Osteocyte (in vitro differentiated cells): ENCODE measurements at places on chromosomes 5 and 9. TPM values are rescaled to one million over a fixed set of nuclear protein-coding genes. Genes with fewer than 3 reads are reported as not detected.

DNA sequence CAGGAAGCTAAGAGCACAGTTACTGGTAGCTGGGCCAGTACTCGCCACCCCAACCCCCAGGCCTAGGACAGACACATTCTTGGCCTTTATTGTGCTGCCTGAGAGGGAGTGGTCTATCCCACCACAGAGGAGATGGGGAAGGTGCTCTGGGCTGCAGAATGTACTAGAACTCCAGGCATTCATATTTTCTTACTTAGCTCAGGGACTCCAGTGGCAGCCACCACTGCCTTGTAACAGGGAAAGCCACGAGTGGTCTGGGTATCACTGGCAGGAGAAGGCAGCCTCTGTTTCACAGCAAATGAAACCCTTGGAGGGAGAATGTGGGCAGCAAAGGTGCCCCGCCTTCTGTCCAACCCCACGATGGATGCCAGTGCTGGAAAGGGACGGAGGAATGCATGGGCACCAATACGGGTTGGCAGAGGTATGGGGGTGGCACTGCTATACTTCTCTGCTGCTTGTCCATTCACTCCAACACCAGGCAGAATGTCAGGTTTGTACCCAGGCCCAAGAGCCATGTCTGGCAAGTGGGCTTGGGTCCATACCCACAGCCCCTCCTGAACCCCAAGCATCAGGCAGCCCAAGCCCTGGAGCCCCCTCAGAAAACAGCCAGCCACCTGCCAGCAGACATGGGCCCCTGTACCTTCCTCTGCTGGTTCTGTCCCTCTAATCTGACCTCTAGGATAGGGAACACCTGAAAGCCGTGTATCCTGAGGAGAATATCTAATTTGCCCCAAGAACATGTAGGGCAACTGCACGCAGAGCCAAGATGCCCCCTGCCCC lies 4.6 kb downstream of the SEPTIN8 start:
- no peak for DNase-seq

- DNase-seq: no peak
These were observed 205.6 kb upstream of the MPDZ start for GRCh38 chr9:13485068-13485596.

- no peak for DNase-seq
These were observed 202.4 kb downstream of the FANCC start for GRCh38 chr9:95115104-95115503.

The FOXD1 gene
- 64.1 and 73.4 TPM in 2 replicates for total RNA-seq

GRCh38 chr5:51391175-51391574 lies 7.9 kb downstream of the ISL1 start:
- no peak for DNase-seq

DNA sequence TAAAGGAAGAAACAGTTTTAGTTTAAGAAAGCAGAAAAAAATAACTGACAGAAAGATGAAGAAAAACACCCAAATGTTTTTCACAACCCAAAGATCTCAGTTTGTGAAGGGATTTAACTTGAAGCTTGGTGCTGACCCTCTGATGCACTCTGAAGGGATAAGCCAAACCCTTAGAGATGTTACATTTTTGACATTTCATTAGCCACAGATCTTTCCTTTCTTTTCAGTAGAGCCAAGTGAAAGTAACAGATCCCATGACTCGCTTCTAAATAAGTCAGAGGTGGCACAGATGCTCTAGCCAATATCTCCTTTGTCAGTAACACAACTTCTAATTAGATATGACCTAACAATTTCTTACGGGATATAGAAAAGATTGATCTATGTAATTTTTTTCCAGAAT lies 394.5 kb upstream of the EDIL3 start:
- DNase-seq: no peak

DNA sequence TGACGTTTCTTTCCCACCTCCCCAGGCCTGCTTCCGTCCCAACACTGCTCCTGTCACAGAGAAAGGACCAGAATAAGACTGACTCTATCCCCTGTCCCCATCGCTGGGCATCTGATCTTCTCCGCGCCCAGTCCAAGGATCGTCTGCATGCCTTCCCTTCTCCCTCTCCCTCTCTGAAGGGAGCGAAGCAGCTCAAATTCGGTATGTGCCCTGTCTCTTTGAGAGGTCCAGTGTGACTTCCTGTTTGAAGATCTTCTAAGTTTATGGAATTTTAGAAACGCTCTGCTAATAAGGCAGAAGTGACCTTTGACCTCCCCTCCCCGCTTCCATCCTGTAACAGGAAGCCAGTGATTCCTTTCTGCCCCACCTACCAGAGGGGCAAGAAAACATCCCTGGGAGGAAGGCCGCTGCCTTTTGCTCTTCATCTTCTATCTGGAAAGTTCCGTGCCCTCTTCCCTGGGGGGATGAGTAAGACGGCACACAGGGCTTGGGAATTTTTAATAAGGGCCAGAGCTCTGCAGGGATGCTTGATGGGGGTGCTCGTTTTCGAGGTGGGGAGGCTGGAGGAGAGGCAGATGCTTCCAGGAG lies 40.7 kb upstream of the RNU6ATAC start:
- no peak for DNase-seq

GRCh38 chr9:131149688-131150053 lies 24.3 kb downstream of the NUP214 start:
- no peak for DNase-seq

The PTPA gene
- 140 and 150 TPM in 2 replicates for total RNA-seq

DNA sequence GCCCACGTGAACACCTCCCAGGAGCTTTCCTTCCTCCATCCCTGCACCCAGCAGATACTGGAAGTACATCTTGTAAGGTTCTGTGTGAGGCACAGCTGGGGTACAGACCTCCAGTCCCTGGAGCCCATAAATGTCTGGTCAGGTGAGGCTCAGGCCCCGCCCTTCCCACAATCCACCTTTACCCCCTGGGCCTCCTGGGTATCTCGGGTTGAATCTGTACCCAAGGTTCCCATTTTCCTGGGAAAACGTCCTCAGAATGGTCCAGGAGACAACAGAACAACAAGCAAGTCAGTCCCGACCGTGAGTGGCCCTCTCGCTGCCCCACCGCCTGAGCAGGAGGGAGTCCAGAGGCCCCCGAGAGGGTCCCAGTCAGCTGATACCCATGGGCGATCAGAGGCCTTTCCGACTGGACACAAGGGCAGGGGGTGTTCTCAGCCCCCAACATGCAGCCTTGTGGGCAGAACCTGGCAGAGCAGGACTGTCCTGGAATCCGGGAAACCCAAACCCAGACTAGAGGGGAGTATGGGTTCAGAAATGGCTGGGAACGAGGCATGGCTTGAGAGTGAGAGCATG lies 4.3 kb downstream of the SPATA31E1 start:
- DNase-seq: no peak

DNA sequence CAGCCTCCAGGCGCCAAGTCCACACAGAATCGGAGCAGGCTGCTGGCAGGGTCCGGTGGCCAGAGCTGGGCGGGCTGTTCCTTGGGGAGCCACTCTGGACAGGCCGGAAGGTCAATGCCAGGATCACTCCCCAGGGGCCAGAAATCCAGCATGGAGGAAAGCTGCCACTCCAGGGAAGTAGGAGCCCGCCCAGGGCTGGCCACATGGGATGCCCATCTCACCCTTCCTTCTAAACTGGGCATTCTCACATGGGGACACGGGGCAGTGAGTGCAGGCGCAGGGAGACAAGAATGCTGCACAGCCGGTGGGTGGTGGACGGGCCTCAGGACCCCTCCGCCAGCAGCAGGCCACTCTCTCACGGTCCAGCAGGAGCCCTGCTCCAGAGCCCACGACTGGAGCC lies 58.2 kb downstream of the ADAMTS2 start:
- DNase-seq: no peak

DNA sequence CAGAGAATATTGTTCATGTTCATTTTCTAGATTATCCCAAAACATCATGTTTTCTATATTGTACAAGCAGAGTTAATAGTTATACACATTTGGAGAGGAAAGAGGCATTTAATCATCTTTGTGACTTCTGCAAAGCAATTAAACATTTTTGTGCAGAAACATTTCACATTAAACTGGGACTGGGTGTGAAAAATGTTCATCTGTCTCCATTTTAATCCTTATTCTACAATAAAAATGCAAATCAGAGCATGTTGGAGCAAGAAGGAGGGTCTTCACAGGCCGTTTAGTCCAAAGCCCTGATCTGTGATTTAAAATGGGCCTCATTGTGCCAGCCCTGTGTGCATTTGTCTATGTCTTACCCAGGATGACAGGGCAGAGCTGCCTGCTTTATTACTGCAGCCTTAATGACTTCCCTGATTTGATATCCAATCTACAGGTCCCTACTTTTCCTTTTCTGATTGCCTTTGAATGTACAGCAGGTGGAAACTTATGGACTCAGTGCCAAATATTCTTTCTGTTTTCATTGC lies 183.5 kb downstream of the CAVIN4 start:
- DNase-seq: no peak

The S100Z gene
- total RNA-seq: not detected in 2 replicates

- DNase-seq: no peak
These were observed 1.2 kb upstream of the AJM1 start for GRCh38 chr9:136840877-136841645.

DNA sequence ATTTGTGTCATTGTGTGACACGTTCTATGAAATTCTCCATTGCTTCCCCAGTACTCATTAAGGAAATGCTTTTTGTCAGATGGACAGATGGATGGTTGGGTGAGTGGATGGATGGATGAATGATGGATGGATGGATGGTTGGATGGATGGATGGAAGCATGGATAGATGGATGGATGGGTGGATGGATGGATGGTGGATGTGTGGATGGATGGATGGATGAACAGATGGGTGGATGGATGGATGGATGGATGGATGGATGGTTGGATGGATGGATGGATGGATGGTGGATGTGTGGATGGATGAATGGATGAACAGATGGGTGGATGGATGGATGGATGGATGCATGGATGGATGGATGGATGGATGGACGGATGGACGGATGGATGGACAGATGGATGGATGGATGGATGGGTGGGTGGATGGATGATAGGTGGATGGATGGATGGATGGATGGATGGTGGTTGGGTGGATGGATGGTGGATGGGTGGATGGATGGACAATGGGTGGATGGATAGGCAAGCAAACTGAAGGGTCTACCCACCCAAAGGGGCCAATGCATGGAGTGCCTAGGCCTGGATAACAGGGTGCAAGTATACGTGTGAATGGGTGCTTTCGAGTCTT lies 24.0 kb upstream of the GTF3C5 start:
- DNase-seq: no peak

GRCh38 chr9:99835581-99835980 lies 13.9 kb downstream of the NR4A3 start:
- no peak for DNase-seq

DNA sequence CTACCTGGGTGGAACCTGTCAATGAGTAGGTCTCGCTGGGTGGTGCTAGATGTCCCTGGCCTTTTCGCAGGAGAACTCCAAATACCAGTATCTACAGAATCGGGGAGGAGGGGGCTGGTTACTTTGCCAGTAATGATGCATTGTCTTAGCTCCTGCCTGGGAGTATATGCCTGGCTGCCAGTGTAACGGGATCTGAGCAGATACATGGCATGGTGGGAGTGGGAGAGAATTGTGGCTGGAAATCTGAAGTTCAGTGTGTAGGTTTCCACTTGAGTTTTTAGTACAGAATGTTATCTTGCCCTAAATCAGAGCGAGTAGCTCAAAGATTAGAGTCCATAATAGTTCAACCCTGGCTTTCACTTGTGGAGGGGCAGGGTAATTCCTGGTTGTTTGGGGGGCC lies 38.0 kb upstream of the FANCC start:
- DNase-seq: peak; percentile 42

The AGXT2 gene
- total RNA-seq: not detected in 2 replicates

DNA sequence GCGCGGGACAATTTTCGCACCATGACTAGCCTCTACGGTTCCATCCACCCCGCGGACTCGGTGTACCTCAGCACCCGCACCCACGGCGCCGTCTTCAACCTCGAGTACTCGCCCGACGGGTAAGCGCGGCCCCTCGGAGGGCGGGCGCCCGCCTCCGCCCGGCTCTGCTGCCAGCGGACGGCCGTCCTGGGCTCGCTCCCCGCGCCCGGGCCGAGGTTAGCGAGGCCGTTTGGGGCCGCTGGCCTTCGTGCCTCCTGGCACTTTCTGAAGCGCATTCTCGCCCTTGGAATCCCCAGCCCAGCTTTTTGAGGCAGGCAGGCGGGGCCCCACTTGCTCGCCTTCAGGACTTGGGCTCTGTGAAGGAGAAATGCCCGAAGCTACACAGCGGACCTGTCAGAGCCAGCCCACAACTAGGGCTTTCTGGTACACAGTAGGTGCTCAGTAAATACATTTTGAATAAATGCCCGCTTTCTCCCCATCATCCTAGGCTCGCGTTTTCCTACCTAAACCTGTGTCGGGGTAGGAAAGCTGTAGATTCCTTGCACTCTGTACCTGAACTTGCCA lies 772 bp downstream of the DCAF10 start:
- DNase-seq: no peak

DNA sequence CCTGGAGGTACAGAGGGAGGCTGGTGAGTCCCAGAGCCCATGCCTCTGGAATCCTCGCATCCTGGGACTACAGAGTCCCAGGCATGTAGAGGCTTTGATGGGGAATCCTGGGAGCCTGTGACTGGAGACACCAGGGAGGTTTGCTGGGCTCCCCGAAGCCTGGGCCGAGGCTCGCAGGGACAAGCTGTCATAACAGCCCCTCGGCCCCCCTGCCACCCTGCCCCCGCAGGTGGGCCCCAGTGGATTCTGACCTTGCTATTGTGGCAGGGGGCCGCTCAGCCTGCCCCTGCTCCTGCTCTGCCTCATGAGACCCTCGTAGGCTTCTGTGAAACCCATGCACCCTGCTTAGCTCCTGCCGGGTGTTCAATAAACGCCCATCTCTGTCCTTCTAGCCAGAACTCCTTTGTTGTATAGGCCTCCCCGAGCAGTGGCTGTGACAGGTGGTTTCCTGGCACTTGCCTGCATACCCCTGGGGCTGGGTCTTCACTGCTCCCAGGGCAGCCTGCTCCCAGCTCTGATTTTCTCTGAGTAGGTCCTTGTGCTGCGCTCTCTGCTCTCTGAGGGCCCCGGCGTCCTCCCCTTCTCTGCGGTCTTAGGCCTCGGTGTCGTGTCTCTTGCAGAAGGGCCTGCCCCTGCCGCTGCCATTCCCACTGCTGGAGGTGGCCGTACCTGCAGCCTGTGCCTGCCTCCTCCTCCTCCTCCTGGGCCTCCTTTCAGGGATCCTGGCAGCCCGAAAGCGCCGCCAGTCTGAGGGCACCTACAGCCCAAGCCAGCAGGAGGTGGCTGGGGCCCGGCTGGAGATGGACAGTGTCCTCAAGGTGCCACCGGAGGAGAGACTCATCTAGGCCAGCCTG lies 20.4 kb downstream of the CRB2 start:
- DNase-seq: no peak

DNA sequence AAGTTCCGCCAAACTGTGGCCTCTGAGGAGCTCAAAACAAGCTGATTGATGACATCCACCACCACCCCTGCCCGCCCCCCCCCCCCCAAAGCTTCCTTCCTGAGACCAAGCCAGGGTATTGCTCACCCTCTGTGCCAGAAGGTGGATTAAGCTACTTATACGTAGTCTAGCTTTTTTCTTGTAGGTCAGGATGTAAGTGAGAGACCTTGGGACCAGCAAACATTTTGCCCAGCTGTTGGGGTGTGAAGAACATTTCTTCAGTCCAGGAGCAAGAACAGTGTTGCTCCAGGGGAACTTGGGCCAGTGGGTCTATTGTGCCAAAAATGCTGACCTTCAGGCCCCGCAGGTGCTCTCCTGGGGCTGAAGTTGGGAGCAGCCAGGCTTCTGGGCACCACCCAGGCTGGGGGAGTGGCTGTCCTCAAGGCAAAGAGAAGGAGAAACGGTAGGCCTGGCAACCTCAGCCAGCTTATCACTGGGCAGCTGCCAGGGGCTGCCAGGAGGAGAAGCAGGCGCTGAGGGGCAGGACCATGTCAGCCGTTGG lies 18.0 kb downstream of the NEURL1B start:
- no peak for DNase-seq
